NCI-H2029 treated with DMSO at 0.1 percent for 48 hours (cell line): ENCODE measurements at places on chromosomes 2 and 18.

DNA sequence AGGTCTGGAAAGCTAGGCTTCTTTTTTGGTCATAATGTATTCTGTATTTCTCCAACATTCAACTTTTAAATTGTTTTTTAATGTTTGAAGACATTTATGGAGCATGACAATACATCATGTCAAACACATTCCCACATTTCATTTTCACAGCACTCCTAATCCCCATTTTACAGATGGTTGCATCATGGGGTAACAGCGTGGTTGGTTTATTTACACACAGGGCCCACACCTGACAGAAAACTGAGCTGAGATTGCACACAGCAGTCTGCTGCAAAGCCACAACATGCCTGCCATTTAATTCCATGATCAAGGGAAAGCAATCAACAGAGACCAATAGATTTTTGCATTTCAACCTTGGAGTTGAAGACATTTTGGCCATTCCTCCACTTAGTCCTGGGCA, 335.7 kb upstream of the MGAT5 start:
- no peak for DNase-seq

GRCh38 chr18:60722742-60723141, 350.2 kb upstream of the MC4R start:
- no peak for DNase-seq

DNA sequence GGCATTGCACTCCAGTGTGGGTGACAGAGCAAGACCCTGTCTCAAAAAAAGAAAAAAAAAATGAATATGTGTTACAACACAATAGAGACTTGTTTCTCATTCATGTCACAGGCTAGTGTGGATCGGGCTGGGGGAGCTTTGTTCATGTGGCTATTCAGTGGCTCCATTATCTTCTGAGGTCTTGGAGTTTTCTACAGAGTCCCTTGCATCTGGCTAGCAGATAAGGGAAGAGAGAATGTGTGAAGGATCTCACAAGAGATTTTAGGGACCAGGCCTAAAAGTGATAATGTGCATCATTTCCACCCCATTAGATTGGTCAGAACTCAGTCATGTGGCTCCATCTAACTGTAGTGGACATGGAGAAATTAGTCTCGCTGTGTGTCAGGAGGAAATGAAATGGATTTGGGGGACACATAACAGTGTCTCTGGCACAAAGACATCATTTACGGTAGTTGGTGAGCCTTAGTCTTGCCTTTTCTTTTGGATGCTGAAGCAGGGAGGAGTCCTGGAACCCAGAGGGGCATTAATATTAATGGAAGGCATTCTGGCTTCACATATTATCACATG, 32.4 kb upstream of the CASP10 start:
- DNase-seq: no peak

DNA sequence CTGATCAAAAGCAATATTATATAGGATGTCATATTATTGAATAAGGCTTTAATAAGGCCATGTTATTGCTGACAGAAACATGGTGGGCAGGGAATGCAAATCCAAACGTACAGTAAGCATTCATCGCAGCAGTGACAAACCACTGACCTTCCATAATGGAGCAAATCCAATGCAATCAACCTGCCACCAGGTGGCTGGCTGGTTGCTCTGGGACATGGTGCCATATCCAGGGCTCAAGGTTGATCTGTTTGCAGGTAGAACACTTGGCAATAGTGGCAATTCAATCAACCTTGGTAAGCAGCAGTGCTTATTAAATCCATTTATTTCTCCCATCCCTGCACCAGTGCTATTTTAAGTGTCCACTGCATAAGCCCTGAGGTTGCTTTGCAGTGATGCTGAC, 75.4 kb downstream of the CERKL start:
- no peak for DNase-seq

DNA sequence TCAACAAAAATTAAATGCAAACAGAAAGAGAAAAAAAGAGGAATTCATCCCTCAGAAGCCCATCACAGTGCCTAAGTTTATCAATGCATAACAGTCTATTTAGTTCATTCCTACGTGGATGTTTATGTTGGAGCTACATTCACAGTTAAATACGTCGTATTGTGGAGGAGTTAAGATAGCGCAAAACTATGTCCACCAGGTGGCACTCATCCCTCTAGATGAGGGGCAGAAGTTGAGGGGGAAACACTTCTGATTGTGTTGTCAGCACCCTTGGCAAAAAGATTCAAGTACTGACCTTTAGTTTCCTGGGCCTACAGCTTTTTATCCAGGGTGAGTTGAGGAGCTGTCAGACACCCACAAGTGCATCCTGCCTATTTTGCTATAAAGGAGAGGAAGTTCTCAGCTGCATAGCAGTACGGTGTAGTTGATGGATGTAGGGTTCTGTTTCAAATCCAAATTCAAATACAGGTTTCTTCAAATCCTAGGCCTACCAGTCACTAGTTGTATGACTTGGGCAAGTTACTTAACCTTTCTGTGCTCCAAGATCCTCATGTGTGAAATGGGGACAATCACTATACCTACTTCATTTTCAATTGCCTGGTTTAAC, 26.8 kb upstream of the MYO1B start:
- DNase-seq: peak; percentile 51

DNA sequence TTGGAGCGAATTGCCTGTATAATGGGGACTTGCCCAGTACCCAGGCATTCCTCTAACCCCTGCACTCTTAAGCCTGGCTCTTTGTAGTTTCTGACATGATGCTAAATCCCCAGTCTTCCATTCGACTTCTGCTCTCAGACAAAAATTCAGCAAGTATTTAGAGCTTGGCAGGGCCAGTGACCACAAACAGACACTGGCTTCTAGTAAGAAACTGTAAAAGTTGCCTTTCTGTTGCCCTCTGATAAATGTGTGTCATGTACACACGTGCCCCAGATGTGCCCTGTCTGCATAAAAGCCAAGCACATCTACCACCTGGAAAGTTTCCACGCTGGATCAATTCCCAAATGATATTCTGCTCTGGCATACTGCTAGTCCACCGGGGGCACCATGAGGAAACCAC, 18.0 kb downstream of the PAX3 start:
- no peak for DNase-seq

- DNase-seq: no peak
Measured at GRCh38 chr2:167783261-167784083, 463.9 kb downstream of the STK39 start.

- DNase-seq: no peak
Measured at GRCh38 chr18:57649556-57650500, 28.2 kb upstream of the NARS1 start.

- no peak for DNase-seq
Measured at GRCh38 chr2:151423760-151424159, 14.1 kb downstream of the RIF1 start.

DNA sequence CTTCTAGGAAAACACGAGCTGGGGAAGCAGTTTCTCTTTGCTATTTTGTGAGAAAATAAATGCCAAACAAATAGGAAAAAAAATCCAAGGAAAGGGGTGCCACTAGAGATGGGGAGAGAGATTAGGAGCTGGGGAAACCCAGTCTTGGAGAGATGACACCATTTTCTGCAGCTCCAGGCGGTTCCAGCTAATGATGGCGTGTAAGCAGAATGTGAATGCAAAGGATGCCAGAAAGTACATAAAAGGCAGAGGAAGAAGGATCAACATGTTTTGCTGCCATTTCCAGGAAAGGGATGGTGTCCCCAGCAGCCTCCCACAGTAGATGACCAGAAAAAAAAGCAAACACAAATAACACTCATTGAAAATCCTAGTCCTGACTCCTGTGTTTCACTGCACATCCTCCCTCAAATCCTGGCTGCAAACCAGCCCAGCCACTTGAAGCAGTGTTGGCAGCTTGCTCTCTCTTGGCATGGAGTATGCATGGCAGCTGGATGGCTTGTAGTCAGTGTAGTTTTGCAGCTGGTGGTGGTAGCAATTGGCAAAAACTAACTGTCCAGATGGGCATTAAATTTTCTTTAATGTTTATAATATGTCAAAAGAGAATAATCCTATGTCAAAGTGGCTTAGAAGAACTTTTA, 93.6 kb downstream of the FTCDNL1 start:
- DNase-seq: peak; percentile 75

DNA sequence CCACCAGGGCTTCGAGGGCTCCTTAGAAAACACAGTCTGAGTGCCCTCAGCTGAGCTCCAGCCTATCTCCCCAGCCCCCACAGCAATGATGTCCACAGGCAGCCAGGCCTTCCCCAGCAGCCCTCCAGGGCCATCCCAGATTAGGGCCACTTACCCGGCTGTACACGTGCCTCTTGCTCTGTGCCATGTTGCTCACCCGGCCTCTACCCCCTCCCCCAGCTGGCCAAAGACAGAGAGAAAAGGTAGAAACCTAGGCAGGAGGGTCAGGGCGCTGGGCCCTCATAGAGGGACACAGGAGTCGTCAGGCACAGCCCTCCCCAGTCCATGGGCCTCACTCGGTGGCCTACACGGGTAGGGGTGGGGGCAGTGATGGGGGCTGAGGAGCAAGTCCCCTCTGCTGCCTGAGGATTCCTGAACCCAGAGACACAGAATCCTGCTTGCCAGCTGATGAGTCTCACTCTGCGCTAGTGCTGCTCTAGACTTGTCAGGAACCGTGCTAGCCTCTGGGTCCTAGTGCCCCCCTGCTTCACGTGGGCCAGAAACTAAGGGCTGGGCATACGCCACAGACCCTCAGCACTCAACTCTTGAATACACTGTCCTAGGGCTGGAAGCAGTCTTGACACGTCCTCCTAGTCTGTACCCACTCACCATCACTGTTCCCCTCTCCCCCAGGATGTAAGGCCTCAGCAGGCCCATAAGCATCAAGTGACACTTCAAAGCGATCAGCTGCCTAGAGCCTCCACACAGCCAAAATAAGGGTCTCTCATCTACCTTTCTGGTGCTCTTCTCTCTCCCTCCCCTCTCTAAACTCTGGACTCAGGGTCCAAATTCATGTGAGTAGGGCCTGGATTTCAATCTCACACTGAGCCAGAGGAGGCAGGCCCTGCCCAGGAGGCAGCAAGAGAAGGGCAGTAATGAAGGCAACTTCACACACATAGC, at the start of gene DCTN1:
TSS of gene DCTN1 (minus strand) at position 461 of the 939 bp plus-strand sequence. CDS start at position 187, 274 bp downstream.
- DNase-seq: peak; percentile 4

GRCh38 chr2:65316072-65316471, 88.4 kb downstream of the ACTR2 start:
- no peak for DNase-seq

GRCh38 chr2:36801088-36801487, 104.6 kb downstream of the VIT start:
- DNase-seq: no peak

DNA sequence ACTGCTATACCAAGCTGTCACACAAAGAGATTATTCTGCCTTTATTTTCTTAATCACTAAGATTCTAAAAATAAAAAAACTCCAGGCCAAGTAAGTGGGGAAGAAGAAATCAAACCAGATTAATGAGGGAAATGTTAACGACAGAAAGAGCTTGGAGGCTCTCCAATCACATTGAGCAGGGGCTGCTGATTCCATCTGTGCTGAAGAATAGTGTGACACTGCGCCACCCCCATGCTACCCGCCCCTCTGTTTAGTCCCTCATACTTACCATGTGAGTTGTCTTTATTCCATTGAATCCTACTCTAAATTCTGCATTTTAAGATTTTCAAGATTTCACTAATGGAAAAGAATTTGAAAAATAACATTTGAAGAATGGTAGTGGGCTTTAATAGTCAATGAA, 998.0 kb upstream of the CDH2 start:
- DNase-seq: no peak

DNA sequence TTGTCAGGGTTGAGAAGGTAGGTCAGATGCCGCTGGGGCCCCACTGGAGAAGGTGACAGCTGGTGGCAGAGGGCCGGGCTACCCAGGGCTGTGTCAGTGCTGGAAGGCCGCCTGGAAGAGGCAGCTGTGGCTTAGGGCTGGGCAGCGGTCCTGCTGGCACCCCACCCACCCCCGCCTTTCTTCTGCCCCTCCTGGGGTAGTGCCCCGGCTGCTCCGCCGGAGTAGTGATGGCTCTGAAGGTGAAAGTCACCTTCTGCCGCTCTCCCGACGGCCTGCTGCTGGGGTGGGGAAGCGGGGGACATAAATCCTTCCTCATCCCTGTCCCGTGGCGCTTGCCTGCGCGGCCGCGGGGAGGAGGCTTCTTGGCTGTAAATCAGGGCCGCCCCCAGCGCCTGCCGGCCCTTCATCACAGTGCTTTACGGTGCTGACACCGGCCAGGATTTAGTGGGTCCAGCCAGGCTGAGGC, 332.2 kb downstream of the DYSF start:
- DNase-seq: no peak
